ENCODE measurements at places on chromosomes 2 and 18.

- DNase-seq: no peak
Measured at GRCh38 chr2:120691410-120691809, 44.3 kb upstream of the GLI2 start.

DNA sequence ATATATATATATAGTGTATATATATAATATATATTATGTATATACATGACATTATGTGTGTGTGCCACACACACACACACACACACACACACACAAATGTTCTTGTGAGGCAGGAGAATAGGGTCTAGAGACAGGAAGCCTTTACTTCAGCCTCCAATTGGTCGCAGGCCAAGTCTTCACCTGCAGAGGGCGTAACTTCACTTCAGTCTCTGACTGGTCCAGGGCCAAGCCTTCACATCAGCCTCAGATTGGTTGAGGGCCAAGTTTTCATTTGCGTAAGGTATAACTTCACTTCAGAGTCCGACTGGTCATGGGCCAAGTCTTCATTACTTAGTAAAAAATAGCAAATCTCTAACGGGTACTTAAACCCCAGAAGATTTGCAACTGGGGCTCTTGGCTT lies 13.2 kb upstream of the SS18 start:
- DNase-seq: no peak

DNA sequence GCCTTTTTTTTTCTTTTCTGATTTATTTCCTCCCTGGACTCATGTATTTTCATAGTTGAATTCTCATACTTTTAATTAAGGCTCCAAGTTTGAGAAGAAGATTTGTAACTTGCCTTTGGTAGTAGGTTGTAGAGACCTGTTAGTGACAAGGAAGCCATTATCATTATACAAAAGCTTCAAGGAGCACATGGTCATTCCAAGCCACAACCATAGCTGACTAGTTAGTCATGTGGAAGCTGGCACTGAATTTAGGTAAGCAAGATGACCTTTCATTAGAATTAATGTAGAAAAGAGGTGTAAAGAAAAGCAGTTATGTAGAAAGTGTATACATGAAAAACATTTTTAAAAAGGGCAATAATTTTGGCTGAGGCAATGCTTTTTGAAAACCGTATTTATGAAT lies 89.7 kb downstream of the LRP1B start:
- no peak for DNase-seq

DNA sequence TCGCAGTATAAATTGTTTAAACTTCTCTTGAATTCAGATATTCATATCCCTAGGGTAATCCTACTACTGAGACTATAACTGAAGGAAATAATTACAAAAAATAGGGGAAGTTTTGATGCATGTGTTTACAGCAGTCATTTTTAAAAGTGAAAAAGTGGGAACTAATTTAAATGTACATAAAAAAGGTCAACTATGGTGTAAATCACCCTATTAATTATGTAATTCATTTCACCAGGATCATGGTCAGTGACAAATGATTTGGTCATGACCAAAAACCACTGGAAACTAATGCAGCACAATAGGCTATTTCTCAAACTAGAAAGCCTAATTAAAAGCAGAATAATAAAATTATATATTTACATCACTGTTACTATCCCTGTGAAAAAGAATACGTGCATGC lies 5.0 kb upstream of the CNGA3 start:
- no peak for DNase-seq

DNA sequence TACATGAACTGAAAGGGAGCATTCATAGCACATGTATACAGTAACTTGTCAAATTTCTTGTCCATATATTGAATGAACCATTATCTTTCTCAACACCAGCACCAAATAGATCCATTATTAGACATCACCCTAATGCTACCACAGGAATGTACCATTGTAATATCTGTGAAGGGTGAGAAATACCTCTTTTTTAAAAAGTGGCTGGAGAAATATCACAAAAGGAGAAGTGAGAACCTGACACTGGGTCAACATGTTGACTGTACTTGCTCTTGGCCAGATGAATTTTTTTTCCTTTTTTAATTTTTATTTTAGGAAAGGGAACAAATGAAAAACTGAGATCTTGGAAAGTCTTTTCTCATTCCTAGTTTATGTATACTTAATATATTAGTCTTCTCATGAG lies 63.5 kb downstream of the CAVIN2 start:
- no peak for DNase-seq

DNA sequence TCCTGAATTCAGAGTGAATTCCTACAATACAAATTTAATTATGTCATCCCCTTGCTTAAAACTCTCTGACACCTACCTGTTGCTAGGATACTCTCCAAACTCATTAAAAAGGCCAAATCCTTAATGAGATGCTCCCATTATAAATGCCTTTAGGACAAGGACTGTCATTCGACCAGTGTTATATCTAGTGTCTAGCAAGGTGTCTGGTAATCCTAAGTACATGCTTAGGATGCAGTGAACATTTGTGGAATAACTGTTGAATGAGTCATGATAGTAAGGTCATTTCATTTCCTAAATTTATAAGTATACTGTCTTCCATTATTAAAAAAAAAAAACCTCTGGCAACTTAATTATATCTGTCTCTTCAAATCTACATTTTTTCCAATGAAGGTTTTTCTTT lies 588.9 kb upstream of the NRXN1 start:
- DNase-seq: no peak

GRCh38 chr2:207571370-207571769 lies 41.6 kb downstream of the CREB1 start:
- no peak for DNase-seq

- no peak for DNase-seq
Measured at GRCh38 chr2:173753441-173753840, 211.7 kb downstream of the SP3 start.

DNA sequence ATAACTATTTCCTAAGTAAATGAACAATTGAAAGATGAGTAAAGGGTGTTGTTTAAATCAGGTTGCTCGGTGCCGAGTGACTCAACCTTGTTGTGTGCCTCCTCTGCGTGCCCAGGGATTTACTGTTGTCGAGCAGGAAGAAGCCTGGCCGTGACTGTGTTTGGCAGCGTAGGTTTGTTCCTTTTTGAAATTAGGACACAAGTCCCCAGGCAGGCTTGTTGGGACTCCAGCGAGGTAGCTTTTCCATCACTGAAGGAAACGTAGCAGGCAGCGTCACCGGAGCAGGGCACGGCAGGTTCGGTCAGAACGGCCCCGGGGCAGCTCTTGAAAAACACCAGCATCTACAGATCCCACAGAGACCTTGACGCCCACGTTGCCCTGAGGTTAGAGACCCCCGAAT lies 48.6 kb downstream of the TMEM18 start:
- no peak for DNase-seq

GRCh38 chr2:161250864-161251436 lies 57.3 kb upstream of the PSMD14 start:
- DNase-seq: no peak

- no peak for DNase-seq
Measured at GRCh38 chr18:24559526-24559925, 99.1 kb downstream of the HRH4 start.
